Stimulated activated CD8-positive, alpha-beta memory T cell treated with anti-CD3 and anti-CD28 coated beads, Interleukin-4, amount 100 ng/mL, for 1 hour (primary cell): ENCODE measurements at places on chromosomes 2 and 18.

DNA sequence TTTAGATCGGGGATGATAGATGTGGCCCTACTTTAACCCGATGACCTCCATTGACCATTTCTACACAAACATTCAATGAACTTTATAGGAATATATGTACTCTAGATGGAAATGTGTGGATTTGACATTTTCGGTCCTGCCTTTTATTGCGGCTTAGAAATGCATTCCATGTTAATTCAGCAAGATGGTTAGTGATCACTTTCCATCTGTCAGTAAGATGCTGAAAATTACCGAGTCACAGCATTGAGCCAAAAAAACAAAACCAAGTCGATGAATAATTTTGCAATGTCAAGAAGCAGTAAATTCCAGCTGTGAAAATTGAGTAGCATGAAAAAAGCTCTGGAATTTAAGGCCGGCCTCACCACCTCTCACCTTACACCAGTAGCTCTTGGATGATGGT lies 1642.6 kb upstream of the NXPH2 start:
- no peak for DNase-seq

DNA sequence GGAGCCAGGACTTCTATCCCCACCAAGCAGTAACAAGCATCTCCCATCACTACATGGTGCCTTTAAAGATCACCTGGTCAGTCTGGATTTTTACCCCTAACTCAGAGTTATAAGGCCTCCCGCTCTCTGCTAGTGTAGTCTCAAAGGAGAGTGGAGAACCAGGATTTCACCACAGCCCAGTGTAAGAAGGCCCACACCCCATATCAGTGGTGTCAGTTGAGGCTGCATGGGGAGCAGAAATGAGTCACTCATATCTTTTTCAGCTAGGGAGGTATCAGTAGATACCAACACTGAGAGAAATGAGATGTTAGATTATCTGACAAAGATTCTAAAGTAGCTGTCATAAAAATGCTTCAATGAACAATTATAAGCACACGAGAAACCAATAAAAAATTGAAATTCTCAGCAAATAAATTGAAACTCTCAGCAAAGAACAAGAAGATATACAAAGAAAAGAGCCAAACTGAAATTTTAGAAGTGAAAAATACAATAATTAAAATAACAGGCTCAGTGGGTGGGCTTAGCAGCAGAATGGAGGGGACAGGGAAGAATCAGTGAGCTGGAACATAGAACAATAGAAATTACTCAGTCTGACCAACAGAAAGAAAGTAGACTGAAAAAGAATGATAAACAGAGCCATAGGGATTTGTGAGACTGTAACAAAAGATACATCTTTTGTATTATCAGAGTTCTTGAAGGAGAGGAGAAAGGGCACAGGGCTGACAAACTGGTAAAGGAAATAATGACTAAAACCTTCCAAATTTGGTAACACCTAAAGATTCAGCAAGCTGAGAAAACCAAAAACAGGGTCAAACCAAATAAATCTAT lies 257.7 kb downstream of the ANAPC1 start:
- DNase-seq, result no peak

DNA sequence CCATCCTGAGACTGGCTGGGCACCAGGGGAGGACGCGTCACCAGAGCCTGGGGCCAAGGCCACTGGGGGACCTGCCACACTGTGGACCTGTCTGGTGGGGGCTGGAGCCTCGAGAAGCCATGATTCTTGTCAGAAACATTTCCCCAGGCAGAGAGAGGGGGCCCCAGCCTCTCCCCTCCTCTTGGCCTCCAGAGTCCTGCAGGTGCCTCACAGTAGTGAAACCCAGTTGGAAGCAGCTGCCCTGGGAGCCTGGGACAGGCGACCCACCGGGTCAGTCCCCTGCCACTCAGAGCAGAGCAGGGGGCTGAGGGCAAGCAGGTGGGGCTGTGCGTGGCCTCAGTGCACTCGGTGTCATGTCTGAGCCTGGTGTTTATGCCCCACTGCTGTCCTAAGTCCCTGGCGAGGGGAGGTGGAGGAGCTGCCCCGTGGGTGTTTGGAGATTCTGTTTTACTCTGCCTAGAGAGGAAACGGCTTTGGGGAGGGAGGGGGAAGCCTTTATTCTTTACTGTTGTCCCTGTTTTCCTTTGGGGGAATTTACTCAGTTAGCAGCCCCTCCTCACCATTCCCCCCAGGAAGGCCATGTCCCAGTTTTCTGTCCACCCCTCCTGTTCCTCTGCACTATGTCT lies 7.7 kb downstream of the OXER1 start:
- no peak for DNase-seq

- no peak for DNase-seq
These were observed 49.2 kb downstream of the MYOM1 start for GRCh38 chr18:3170441-3171161.

DNA sequence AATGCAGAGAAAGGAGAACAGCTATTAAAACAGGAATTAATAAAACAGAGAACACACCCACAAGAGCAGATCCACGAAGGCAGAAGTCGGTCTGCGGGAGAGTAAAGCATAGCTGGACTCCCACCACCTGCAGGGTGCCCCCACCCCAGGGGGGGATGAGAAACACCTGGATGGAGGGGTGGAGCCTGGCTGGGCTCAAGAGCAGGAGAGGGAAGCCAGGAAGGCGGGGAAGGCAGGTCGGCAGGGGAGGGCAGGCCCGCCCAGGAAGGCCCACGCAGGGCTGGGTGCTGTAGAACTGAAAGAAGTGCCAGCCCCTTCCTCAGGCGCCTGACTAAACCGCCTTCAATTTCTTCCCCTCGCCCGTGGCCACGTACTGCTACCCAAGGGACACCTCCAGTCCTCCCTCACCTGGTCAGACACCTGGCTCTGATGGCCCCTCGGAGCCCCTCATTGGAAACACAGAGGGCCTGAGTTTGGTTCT lies 175.4 kb downstream of the HDAC4 start:
- DNase-seq, result no peak

DNA sequence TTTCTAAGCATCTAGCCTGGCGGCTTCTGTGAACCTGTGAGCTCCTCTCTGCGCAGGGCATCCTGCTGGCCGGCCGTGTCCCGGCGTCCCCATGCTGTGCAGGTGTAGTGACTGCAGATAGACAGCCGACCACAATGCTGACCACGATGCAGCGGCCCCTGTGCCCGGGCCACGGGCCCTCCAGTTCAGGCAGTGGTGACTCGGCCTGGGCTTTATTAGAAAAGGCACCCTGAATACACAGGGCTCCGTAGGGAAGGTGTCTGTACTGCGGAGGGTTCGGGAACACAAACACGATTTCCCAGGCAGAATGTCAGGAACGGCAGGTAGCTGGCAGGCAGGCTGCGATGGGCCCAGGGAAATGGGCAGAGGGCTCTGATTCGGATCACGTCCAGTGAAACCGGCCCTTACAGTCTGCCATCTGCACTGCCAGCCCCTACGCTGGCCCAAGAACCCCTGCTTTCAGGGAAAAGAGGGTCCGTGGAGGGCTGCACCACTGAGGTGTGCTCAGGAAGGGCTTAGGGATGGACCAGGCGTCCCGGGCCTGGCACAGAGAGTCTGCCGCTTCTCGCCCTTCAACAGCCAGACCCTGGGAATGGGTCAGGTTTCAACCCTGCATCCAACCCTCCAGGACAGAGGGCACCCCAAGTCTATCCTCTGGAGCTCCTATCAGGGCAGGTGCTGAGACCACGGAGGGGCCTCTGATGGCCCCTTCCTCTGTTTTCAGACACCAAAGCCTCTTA lies 196.5 kb downstream of the HDAC4 start:
- no peak for DNase-seq

- no peak for DNase-seq
These were observed 27.7 kb downstream of the PDE11A start for GRCh38 chr2:178044836-178045235.

GRCh38 chr2:67268797-67269196 lies 128.3 kb upstream of the ETAA1 start:
- DNase-seq, result no peak

GRCh38 chr2:54073796-54074195 lies 41.6 kb upstream of the ACYP2 start:
- no peak for DNase-seq

DNA sequence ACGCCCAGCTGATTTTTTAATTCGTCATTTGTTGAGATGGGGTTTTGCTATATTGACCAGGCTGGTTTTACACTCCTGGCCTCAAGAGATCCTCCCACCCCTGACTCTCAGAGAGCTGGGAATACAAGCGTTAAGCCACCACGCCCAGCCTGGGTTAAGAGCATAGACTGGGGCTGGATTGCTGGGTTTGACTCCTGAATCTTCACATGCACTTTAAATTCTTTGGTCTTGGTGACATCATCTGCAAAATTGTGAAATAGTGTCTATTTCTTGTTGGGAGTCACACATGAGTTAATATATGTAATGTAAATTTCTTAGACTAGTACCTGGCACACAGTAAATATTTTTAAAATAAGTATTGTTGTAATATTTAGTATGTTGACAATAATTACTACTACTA lies 257.4 kb downstream of the DOK6 start:
- DNase-seq, result no peak

GRCh38 chr2:47004905-47005495 lies 89.4 kb upstream of the MCFD2 start:
- DNase-seq, result no peak

DNA sequence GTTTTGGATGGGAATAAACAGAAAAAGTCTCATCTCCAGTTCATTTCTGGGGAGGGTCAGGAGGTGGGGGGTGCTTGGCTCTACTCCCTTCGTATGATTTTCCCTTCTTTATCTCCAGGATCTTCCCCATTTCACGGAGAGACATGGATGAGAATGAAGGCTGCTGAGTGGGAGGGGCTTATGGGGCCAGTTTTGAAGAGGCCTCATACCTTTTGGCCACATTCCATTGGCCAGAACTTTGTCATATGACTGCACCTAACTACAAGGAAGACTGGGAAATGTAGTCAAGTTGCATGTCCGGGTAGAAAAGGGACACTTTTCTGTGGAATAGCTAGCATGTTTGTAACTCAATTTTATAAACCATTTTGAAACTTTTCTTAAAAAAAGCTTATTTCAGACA lies 117.6 kb downstream of the NEDD4L start:
- DNase-seq, result no peak

DNA sequence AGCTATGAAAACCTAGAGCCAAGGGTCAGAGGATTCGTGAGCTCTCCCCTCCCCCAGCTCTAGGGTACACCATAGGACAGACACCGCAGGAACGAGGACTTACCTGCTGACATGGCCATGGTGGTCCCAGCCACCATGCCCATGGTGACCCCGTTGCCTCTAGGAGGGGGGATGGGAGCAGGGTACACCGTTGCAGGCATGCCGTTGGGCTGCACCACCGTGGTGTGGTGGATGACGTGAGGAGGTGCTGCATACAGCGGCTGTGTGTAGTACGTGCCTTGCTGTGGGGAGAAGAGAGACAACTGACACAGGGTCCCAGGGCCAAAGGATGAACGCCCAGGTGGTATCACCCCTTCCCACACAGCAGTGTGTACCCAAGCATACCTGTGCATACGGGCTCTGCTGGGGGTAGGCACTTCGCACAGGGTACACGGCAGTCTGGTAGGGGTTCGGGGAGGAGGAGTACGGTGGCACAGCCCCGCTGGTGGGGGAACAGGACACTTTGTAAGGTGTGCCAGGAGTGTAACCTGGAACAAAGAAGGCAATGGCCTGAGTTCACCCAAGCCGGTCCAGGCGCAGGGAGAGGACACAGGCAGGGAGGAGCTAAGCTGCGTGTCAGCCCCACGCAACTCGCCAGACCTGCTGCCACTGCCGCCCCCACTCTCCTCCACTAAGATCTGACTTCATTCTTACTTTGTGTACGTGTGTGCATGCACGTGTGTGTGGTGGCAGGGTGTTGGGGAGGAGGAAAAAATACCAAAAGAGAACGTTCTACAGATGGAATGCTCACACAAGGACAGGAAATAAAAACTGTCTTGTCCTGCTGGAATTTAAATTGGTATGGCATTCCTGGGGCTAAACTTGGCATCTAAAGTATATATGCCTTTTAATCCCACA lies 37.8 kb downstream of the FAM168B start:
- no peak for DNase-seq

- no peak for DNase-seq
These were observed 56.9 kb downstream of the LIMS1 start for GRCh38 chr2:108591163-108591562.

DNA sequence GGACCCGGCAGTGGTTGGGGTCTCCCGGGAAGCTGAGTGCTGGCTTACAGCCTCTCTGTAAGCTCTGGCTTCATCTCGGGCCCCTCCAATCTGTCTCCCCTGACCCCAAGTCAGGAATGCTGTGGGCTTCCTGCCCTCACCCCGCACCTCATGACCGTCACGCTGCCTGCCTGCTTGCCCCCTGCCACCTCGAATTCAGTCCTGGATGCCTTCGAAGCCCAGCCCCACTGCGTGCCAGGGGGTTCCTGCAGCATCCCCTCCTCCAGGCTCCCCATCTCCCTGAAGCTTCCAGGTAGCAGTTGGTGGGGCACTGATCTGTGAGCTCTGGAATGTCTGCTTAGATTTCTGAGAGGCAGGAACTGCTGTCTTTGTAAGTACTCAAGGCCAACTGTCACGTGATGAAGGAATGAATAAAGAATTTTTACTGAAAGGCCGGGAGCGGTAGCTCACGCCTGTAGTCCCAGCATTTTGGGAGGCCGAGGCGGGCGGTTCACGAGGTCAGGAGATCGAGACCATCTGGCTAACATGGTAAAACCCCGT lies 6.5 kb downstream of the CLHC1 start:
- DNase-seq, result no peak

DNA sequence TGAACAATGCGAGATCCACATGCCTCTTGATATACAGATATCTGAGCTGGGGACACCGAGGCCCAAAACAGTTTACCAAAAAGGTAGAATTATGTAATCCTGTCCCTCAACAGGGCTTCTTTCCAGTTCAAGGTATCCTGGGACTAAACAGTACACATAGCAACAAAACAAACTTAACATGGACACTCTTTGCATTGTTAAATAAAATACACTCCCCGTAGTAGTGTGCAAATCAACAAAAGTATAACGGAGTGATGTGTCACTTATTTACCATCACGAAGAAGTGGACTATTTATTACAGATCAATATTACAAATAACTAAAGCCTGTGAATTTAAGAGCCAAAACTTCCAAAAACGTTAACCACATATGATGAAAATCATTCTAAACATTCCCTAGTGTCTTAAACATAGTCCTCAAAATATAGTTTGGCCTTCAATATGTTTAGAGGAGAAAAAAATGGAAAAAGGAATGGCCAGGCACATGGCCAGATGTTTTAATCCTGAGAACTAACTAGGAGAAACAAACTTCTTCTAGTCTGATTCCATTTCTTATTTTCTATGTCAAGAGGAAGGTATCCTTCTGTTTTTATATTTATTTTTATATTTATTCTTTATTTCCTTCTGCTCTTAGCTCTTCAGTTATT lies 377.5 kb downstream of the OSR1 start:
- DNase-seq, result no peak

DNA sequence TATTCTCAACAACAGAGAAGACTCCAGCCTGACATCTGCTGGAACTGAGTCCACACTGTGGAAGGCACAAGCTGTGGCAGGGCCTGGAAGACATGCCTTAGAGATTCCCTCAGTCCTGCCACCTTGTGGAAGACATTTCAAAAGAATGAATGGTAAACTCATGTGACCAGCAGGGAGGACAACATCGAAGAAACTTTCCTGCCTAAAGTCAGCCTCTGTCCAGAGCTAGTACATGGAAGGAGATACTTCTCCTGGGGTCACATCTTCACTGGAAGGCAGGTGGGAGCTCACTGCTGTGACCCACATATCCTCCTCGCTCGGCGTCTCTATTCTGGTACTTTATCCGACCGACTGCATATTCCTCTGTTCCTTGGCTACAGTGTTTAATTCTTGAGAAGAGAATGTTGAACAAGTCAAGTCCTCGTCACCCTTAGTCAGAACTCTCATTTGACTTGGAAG lies 59.5 kb downstream of the PUM2 start:
- DNase-seq, result no peak

GRCh38 chr18:79792988-79793355 lies 4.8 kb upstream of the KCNG2 start:
- DNase-seq, result no peak
